B cell (primary cell): ENCODE measurements at places on chromosomes 11 and 22. TPM values are rescaled to one million over a fixed set of nuclear protein-coding genes. Genes with fewer than 3 reads are reported as not detected.

VPREB1 gene
- total RNA-seq, result not detected in 2 replicates

CSF2RB gene
- total RNA-seq, result 39.7 and 41.2 TPM in 2 replicates

- no peaks in the 10 kb centered on the region for H3K27me3 ChIP-seq
- DNase-seq, result peak; percentile 23
- peaks cover 15% of the 10 kb centered on the region for H3K4me1 ChIP-seq
- no peaks in the 10 kb centered on the region for H3K36me3 ChIP-seq
- H3K27ac ChIP-seq, result no peak overlapping the region
- no peak overlapping the region for H3K4me3 ChIP-seq
Measured at GRCh38 chr22:38652859-38653258, 3.3 kb downstream of the FAM227A start.

- H3K36me3 ChIP-seq, result peaks cover 3% of the 10 kb centered on the region
- H3K4me1 ChIP-seq, result peaks cover 24% of the 10 kb centered on the region
- no peaks in the 10 kb centered on the region for H3K27me3 ChIP-seq
- DNase-seq, result no peak
- no peak overlapping the region for H3K4me3 ChIP-seq
- H3K27ac ChIP-seq, result peak overlapping the region; percentile 77
Measured at GRCh38 chr11:59773083-59773440, 17.9 kb downstream of the STX3 start.

- H3K4me1 ChIP-seq, result no peaks in the 10 kb centered on the region
- H3K4me3 ChIP-seq, result no peak overlapping the region
- no peak for DNase-seq
- H3K36me3 ChIP-seq, result no peaks in the 10 kb centered on the region
- no peak overlapping the region for H3K27ac ChIP-seq
Measured at GRCh38 chr11:78825591-78826020, 250.9 kb upstream of the NARS2 start.

GRCh38 chr11:119441898-119442243 lies 18.9 kb upstream of the THY1 start:
- DNase-seq, result no peak
- H3K27ac ChIP-seq, result no peak overlapping the region
- H3K36me3 ChIP-seq, result no peaks in the 10 kb centered on the region
- H3K27me3 ChIP-seq, result peaks cover 14% of the 10 kb centered on the region
- no peaks in the 10 kb centered on the region for H3K4me1 ChIP-seq
- H3K4me3 ChIP-seq, result no peak overlapping the region

GRCh38 chr11:13043912-13044628 lies 35.0 kb downstream of the RASSF10 start:
- H3K27ac ChIP-seq, result no peak overlapping the region
- H3K36me3 ChIP-seq, result no peaks in the 10 kb centered on the region
- no peak for DNase-seq
- no peaks in the 10 kb centered on the region for H3K27me3 ChIP-seq
- H3K4me1 ChIP-seq, result no peaks in the 10 kb centered on the region

GRCh38 chr22:44398856-44399837 lies 86.4 kb upstream of the SHISAL1 start:
- H3K27me3 ChIP-seq, result no peaks in the 10 kb centered on the region
- no peak for DNase-seq
- H3K36me3 ChIP-seq, result no peaks in the 10 kb centered on the region
- no peak overlapping the region for H3K4me3 ChIP-seq
- H3K4me1 ChIP-seq, result no peaks in the 10 kb centered on the region

DNA sequence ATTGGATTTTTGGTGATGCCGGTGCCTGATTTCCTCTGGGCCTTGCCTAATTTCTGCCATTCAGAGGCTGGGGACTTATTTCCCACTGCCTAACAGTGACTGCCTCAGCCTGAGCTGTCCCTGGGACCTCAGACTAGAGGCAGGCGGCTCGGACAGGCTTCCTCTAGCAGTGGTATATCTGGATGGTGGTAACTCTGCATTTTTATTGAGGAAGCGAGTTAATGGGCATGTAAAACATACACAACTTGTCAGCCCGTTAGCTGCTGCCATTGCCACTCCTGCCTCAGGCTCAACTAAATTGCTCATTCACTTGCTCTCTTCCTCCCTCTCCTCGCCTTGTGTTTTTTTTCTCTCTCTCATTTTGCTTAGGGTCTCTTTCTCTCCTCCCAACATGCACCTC lies 561.6 kb downstream of the BUD13 start:
- DNase-seq, result no peak
- no peaks in the 10 kb centered on the region for H3K27me3 ChIP-seq
- H3K4me3 ChIP-seq, result no peak overlapping the region
- H3K27ac ChIP-seq, result no peak overlapping the region
- no peaks in the 10 kb centered on the region for H3K4me1 ChIP-seq

EFEMP2 gene
- total RNA-seq, result 9.5 and 11.7 TPM in 2 replicates

DNA sequence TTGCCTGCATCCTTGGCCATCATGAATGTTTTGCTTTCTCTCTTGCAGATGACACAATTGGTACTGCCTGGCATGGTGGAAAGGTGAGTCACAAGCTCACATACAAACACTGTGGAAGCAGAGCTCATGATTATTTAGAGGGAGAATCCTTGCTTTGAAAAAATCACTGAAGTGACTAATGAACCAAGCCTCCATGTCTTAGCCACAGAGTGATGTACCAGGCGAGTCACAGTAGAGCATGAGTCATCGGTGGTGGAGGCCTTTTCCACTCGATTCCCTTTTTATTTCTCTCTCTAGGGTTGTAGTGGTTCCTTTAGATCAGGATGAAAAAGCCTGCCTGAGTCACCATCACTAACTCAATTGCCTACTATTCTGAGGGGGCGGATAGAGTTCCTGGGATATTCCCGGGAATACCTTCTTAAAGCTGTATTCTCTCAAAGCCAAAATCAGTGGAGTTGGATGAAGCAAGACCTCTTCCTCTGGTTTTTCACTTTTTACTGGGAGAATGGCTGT lies 49.6 kb upstream of the ALKBH3 start:
- H3K4me3 ChIP-seq, result no peak overlapping the region
- no peaks in the 10 kb centered on the region for H3K4me1 ChIP-seq
- no peak overlapping the region for H3K27ac ChIP-seq
- H3K36me3 ChIP-seq, result peaks cover 3% of the 10 kb centered on the region
